Effector CD8-positive, alpha-beta T cell (primary cell): ENCODE measurements at places on chromosomes 6 and 20.
A peak's percentile ranks its signal among the peaks of the same experiment; 100 is the strongest.

GRCh38 chr20:59810449-59811187, 122.8 kb downstream of the SYCP2 start:
- no peak for DNase-seq

GRCh38 chr6:156557251-156557910, 219.8 kb upstream of the ARID1B start:
- no peak for DNase-seq

DNA sequence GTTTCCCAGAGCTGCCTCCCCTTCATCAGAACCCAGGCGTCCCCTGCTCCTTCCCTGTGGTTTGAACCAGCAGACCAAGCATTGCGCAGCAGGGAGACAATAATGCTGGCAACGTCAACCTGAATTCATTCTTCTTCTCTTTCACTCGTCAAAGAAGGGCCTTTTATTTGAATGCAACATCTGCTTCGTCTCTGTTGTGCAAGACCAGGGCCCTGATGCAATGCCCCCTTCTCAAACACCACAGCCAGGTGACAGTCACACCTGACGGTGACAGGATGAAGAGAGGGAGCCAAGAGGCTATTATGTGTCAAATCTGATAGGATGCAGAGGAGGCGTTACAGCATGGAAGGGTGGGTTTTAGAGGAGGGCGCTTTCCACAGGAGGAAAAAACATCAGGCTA, 8.0 kb downstream of the INSM1 start:
- no peak for DNase-seq

GRCh38 chr20:60518022-60518421, 559.8 kb downstream of the CDH26 start:
- DNase-seq: no peak

DNA sequence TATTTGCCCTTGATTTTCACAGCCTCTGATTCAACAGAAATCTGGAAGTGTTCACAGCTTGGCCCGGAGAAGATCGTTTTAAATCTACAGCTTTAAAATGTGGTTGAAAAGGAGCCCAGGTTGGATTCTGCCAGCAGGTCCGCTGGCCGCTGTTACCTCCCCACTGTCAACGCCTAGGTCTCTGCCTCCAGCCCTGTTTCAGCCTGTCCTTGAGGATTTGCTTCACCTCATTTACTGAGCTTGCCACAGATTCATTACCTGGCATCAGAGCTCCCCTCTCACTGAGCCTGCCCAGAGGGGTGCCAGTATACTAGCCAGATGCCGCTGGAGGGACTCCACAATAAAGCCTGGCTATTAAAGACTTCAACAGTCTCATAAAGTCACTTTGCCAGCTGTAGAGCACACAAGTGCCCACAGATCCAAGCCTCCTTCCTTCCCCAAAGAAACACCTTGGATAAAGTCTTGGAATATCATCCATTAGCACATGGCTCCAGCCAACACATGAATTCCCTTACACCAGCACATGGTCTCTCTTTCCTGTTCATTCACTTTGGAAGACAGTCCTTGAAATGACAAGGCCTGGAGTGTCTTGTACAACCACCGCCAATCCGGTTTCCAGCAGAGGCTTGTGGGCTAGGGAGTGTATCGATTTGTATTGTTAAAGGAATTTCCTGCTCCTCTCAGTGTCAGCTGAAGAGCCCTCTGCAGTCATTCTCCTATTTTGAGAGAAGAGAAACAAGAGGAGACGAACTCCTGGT, 9.5 kb upstream of the NR2E1 start:
- no peak for DNase-seq

DNA sequence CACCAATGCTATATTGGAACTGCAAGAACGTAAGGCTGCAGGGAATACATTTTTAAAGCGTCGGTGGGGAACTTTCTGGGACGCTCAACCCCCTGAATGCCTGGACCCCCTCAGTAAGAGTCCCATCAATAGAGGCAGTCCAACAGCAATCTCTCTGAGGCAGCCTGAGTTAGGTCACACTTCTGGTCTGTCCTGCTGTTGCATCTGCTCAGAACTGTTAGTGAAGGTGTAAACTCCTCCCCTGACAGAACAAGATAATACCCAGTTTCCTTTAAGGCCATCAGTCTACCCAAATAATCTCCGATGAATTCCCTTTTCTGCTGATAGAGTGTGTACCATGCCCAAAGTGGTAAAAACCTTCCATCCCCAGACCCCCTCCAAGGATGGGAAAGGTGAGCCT, 1.1 kb upstream of the RNGTT start:
- no peak for DNase-seq

DNA sequence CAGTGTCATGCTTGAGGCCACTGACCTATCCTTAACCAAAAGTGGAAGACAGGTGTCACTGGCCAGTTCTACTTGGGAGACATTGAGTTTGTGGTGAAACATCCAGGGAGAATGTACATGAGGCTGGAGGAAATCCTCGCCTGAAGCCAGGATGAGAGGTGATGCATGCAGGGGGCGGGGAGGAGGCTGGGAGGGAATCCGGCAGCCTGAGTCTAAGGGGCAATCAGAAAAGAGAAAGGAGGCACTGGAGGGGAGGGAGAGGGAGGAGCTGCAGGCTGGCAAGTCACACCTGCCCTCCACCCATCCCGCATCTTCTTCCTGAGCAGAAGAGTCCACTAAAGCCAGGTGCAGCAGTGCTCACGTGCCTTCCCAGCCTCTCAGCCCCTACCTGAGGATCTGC, 14.9 kb upstream of the DDO start:
- DNase-seq: no peak

DNA sequence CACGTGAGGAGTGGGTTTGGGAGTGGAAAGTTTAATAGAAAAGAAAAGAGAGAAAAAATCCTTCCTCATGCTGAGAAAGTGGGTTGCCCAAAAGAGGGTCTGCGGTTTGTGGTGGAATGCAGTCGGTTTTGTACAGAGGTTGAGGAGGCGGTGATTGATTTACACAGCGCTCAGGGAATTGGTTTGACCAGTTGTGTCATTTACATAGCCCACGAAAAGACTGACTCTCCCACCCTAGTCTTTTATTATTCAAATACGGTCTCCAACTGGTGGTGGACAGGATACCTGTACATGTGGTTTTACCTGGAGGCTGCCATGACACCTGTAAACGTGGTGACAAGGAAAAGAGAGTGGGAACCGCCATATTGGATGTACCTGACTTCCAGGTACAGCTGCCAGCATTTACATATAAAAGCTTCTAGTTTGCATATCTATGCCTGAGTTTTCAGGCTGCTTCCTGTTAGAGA, 42.1 kb downstream of the HLA-DPB1 start:
- no peak for DNase-seq

DNA sequence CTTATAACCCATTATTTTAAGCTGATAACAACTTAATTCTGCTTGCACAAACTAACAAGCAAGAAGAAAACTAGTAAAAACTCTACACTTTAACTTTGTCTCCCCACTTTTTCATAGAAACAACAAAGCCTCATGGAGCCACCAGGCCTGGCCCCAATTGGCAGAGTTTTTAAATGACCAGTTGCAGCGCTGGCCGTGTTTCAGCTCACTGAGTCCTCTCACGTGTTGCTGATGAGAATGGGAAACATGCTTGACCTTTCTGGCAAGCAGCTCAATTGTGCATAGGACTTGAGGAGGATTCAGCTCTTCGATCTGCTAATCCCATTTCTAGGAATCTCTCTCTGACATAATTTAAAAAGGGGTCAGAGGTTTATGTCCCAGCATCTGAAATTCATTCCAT, 24.5 kb upstream of the GRM4 start:
- DNase-seq: no peak

GRCh38 chr6:29887330-29887818, 55.0 kb upstream of the HLA-A start:
- peak; percentile 57 for DNase-seq

DNA sequence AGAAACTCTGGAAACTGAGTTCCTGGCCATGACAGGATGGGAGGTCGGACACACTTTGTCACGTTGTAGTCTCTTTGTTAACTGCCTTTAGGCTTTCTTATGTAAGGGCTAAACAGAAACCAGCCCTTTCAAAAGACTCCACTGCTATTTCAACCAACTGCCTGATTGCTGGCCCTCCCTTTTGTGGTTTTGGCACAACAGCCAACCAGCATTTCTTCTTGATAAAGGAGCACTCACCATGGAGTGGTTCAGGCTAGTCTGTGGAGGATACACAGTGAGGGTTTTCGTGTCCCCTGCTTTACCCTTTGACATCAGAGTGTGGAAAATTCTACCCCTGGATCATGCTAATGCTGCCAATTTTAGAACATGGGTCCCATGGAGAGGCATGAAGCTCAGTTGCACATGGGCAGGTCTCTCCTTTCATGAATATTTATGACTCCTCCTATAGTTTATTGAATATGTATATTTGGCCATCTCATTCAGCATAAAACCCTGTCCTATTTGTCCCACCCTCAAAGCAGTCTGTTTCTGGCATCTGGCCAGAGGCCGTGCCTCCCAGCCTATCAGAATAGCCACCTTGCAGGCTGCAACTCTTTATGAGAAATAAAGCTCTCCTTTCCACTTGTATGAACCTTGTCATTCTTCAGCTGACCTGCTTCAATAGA, 148.3 kb downstream of the HS3ST5 start:
- no peak for DNase-seq

DNA sequence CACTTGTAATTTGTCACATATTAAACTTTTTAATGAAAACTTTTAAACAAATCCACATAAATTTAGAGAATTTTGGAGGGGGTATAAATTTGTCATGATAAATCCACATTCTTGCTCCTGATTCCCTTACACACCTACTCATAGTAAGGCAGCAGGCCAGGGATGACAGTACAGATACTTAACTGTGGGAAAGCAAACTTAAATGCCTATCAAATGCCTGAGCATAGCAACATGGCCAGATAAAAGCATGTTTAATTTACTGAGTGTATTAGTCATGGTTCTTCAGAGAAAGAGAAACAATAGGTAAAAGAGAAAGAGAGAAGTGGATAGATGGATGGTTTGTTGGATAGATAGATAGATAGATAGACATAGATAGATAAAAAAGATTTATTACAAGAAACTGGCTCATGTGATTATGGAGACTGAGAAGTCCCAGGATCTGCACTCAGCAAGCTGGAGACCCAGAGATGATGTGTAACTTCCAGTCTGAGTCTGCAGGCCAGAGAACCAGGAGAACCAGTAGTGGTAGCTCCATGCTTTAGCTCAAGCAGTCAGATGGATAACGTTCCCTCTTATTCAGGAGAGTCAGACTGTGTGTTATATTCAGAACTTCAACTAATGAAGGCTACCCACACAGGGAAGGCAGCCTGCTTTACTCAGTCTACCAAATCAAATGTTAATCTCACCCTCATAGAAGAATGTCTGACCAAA, 15.9 kb upstream of the ADGRF1 start:
- DNase-seq: no peak

GRCh38 chr6:166786704-166787293, 159.7 kb upstream of the RPS6KA2 start:
- DNase-seq: no peak

DNA sequence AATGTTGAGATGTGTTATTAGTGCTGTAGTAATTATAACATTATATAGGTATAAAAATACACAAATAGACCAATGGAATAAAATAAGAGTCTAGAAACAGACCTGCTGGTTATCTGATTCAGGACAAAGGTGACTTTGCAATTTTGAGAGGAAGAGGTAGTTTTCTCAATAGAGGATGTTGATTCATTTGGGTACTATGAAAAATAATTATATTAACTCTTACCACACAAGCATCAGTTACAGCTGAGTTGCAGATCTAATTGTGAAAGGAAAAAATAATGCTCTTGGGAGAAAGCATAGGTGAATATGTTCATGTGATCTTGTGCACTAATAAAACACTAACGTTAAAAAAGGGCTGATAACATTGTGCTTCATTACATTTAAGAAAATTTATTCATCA, 103.0 kb downstream of the BCKDHB start:
- no peak for DNase-seq

DNA sequence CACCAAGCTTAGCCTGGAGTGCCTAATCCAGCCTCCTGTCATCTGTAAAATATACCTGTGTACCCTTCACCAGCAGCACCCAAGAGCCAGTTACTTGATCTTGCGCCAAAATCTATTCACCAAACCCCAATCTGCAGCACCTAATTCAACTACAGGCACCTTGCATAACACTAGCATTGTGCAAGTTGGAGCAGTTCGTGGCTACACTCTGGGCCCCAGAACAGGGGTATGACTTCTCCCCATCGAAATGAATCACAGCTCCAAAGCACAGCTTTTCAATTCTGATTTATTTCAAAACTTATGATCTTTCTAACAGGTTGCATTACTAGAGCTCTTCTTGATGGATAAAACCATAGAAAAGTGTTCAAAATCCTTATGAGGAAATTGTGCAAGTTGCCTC, 100.4 kb upstream of the TCF21 start:
- no peak for DNase-seq

GRCh38 chr6:33013608-33014007, 4.2 kb upstream of the HLA-DOA start:
- no peak for DNase-seq

DNA sequence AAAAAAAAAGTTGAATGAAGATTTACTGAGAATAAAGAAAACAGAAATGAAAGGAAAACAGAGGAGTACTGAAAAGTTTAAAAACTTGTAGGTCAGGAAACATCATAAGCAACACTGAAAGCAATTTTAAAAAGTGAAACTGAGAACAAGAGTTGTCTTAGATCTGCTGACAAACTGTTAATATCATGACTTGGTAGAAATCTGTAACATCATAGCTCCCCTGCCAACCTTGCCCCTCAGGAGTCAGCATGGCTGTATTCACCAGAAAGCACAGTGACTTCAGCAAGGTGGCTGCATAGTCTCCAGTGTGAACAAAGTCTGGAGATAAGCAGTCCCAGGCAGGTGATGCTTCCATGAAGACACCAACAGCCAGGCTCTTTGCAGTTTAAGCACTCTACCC, 5.3 kb downstream of the NAA20 start:
- DNase-seq: no peak

GRCh38 chr6:169895000-169895759, 143.8 kb downstream of the ERMARD start:
- no peak for DNase-seq

GRCh38 chr6:12064131-12064530, 52.0 kb downstream of the HIVEP1 start:
- no peak for DNase-seq

- DNase-seq: no peak
Measured at GRCh38 chr6:166552600-166552999, 33.9 kb downstream of the RAMACL start.

DNA sequence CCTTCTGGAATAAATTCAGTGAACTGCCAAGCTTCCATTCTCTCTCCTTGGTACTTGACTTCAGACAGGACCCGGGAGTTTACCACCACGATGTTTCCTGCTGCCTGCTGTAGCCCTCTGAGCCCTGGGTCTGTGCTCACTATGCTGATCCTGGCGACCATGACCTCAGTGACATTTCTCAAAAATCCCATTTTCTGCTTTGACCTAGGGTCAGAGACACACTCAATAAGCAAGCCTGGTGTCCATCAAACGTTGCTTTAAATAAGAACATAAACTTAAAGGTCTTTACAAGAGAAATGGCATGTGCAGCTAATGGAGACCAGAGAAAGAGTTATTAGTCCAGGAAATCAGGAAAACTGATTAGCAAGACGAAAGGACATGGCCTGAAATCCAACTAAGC, 509.7 kb upstream of the SULF2 start:
- DNase-seq: no peak

DNA sequence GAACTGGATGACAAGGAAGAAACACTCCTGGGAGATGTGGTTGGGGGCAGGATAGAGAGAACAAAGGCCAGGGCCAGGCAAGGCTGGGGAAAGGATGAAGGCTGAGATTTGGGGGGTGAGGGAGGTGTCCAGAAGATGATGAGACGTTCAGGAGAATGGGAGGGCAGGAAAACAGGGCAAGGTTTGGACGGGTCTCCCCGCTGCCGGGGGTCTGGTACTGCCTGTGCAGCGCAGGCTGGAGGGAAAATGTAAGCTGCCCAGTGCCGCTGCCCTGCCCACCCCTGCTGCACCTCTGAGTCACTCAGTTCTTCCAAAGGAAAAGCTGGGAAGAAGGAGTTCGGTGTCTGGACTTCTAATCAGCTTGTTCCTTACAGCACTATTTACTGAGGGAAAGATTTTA, 130.9 kb downstream of the DTNBP1 start:
- DNase-seq: no peak
